ENCODE measurements at places on chromosomes 3 and 15.
A peak's percentile ranks its signal among the peaks of the same experiment; 100 is the strongest.

- DNase-seq = no peak
Observed at GRCh38 chr3:66555214-66555844, 54.5 kb upstream of the LRIG1 start.

DNA sequence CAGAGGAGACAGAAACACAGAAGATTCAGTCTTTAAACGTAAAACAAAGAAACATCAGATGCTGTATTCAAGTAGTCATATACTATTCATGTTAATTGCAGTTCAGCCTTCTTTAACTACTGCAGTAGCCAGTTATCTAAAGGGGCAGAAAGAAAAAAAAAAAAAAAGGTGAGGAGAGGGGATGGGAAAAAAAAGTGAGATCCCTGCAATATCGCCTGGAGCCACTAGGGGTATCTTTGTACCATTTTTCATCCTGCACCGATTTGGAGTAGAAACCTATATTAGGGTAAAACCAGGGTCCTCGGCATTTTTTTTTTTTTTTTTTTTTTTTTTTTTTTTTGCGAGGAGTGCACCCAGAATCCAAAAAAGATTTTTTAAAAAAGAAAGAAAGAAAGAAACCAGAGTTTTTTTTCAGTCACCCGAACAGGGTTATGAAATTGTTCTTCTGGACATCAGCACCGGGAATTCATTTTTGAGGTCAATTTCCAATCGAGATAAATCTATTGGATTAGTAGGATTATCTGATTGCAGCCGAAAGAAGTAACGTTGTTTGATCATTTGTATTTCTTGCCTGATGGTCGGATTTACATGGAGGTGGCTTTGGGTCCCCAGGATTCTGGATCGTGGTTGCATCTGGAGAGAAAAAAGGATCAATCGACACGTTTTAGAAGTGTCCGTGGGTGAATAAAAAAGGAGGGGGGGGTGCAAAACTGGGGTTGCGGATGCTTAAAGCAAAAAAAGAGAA, 186.7 kb downstream of the NLGN1 start:
- no peak for DNase-seq

DNA sequence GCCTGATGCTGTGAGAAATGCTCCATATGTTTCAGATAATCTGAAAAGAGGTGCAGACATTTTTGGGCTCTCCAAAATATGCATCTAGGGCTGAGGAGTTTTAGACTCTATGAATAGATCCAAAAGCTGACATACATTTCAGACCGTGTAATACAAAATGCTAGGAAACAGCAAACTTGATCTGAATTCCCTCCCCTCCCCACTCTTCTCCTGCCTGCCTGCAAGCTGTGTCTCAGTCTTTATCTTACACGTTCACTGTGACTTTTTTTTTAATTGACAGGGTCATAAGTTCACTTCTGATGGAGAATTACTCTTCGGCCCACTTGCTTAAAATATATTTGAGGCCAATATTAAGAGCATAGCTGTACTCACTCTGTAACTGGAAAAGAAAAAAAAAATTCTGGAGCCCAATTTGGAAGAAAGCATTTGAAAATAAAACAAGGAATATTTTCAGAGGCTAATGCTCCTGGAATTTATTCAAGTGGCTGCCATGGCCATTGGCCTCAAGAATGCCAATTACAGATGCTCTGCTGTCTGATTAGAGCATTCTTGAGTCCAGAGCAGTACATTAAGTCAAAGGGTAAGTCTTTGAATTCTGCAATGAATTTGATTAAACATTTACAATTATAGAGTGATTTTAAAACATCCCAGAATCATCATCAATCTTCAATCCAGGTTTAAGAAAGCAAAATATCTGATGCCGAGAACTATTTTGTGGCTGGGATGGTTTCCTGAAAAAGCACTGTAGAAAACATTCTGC, 146.2 kb upstream of the SEMA6D start:
- no peak for DNase-seq

GRCh38 chr3:72118628-72119027, 333.7 kb upstream of the PROK2 start:
- DNase-seq = no peak

- DNase-seq = no peak
Observed at GRCh38 chr3:126781889-126782491, 78.0 kb downstream of the CHCHD6 start.

DNA sequence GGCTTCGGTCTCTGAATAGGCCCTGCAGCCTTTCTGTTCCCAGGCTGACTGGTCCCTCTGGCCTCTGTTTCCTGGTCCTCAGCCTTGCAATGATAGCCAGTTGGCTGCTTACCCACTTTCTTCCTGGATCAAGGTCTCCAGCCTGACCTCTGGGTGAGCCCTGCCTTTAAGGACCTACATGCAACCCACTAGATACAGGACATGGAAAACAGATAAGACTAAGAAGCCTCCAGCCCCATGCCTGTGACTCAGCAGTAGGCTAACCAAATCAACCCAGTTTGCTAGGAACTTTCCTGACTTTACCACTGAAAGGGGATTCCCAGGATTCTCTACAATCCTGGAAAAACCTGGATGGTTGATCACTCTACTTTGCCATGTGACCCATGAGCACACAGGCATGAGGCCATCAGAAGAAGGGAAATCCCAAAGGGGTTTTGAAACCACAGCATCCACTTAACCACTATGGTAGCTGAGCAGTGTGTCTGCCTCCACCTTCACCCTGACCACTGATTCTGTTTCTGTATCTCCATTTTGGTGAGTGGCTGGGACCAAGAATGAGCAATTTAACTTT, 188.1 kb downstream of the CHST2 start:
- no peak for DNase-seq

DNA sequence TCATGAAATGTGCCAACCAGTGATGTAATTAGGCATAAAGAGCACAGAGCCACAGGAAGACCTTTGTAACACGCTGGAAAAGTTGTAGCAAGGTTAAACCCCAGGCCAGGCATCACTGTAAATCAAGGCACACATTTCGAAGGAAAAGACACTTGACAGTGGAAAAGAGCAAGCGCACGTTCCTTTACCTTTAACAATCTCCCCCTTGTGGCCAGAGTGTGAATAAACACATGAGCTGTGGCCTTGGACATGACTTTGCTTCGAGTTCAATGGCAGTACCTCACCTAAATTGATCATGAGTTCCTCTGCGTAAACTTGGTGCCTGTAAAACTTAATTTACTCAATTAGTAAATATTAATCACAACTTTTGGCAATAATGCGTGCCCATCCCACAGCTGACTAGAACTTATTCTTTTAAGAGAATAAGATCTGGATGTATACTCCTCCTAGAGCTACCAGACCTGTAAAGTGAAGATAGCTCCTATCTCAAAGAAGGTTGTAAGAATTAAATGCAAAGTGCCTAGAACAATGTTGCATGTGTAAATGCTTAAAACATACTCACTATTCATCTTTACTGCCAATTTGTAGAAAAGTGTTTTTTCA, 757.0 kb upstream of the NECTIN3 start:
- peak; percentile 57 for DNase-seq

DNA sequence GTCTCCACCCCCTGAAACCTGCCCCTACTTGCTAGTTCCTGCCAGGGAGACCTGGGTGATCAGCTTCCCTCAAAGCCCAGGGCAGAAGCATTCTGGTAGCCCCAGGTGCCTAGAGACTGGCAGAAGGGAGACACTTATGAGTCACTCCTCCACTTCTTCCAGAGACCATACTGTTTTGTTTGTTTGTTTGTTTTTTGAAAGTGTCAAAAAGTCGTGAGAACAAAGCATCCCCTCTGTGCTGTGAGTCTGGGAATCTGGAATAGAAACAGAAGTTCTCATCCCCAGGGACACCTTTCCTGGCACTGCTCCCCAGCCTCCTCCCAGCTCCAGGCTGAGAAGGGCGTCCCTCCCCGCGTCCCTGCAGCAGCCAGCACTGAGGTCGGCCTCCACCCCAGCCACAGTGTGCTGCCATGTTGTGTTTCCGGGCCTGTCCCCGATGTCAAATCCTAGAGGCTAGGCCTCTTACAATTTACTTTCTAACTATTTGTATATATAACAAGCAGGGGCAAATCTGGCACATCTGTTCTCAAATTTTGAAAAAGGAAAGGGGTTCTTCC, 573.0 kb downstream of the RBMS3 start:
- no peak for DNase-seq

DNA sequence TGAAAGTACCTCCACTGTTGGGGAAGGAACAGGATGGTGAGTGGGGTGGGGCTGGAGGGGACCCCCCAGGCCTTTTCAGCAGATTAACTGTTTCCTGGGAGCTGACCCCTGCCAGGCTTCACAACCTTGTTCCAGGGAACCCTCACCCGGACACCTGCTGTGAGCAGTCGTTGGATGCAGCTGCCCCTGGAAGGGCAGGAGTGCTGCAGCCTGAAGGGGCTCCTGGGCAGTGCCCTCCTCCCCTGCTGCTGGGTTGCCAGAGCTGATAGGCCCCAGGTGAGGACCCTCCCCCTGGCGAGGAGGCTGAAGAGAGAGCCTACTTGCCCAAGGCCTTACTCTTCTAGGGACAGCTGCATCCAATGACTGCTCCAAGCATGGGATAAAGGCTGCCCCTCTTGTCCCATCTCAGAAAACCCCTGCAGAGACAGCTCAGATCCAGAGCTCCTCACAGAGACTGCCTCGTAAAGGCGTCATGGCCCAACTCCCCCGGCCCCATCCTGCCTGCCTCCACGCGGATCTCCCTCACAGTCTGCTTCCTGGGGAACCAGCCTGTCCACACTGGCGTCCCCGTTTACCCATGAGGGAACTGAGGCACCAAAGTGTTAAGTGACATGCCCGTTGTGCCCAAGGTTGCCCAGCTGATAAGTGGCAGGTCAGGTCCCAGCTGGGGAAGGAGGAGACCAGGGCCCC, 193.4 kb upstream of the LINGO1 start:
- no peak for DNase-seq

GRCh38 chr15:48811325-48811958, 573 bp upstream of the CEP152 start:
- no peak for DNase-seq

DNA sequence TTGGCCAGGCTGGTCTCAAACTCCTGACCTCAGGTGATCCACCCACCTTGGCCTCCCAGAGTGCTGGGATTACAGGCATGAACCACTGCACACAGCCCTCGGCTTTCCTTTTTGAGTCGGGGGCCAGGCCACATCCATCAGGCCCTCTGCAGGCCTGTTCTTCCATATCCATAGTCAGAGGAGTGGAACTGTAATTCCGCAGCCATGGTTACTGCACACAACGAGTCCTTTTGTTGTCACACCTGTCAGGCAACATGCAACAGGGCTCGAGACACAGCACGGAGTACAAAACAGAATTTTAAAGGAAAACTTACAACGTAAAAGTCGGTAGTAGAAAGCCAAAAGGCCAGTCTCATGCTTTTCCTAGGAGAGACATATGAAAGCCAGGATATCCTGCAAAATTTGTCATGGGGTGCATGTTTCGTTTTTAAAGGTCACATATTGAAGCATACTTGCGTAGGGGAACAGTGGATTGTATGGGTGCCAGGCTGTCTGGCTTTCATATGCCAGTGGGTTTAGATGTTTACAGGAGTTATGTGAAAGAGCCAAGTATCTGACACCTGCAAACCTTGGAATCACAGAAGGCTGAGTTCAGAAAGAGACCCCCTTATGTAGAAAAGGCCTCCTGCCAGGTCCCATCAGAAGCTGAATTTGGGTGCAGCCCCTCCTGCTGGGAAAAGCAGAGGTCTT, 63.2 kb upstream of the LPP start:
- no peak for DNase-seq

- DNase-seq = no peak
Observed at GRCh38 chr15:31802761-31803160, 227.6 kb upstream of the CHRNA7 start.

DNA sequence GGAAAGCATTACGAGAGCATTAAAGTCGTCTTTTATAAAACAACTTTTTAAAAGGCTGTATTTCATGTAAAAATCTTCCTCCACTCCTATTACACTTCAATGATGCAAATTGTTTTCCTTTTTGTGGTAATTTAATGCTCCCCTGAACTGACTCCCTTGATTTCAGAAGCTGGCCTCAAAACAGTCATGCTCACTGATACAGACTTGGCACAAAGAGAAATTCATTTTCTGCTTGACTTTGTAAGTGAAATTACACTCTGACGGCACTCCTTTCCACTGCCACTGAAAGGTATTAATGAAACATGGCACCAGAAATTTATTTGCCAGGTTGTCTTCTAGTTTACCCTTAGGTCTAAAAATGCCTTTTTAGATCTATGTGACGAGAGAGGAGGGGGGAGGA, 215.5 kb downstream of the LRRC3B start:
- DNase-seq = no peak

GRCh38 chr3:150765949-150766720, 3.2 kb upstream of the SIAH2 start:
- no peak for DNase-seq

DNA sequence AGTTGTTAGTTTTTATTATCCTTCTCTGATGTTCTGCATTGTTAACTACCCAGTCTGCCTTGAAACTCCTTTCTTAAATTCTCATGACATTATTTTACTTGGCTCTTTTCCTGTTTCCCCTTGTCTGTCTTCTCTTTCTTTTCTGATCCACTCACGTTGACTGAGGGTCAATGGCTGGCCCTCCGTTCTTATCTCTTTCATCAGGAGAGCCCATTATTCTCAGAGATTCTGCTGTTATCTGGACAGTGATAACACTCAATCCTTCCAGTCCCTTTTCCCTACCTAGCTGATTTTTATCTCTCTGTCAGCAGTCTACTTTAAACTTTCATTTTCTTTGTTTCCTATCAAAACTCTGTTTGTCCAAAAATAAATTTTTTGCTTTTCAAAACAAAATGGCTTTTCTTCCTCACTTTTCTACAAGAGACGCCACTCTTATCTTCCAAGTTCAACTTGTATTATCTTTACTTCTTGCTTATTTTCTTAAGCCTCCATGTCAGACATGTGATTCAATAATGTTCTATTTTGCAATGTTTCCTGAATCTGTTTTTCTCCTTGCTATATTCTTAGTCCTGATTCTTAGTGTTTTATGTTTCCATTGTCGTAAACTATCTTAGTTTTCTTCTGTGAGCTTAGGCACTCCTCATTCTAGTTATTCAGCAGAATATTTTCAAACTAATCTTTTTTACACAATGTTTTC, 120.2 kb downstream of the NEDD4 start:
- DNase-seq = no peak

Data from activated CD4-positive, alpha-beta T cell treated with anti-CD3 and anti-CD28 coated beads, Interleukin-2, amount 50 U/mL, for 48 hours (primary cell).